Activated CD4-positive, alpha-beta T cell treated with anti-CD3 and anti-CD28 coated beads, Interleukin-2, amount 50 U/mL, for 48 hours (primary cell): ENCODE measurements at places on chromosomes 3 and 15.

DNA sequence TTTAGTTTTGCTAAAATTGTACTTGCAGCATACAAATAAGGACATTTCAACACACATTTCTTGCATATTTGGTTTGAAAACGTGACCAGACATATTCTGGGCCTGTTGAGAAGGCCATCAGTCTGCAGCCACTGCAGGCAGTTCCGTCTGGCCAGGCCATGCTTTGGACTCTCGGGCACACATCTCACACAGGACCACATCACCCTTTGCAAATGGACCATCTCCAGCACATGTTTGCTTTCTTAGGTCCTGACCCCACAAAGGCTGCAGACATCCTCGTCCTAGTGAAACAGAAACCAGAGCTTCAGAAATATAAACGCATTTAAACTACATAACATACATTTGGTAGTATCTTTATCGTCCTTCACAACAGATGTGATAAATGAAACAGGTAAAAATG lies 24.1 kb downstream of the GABRA5 start:
- DNase-seq = no peak

DNA sequence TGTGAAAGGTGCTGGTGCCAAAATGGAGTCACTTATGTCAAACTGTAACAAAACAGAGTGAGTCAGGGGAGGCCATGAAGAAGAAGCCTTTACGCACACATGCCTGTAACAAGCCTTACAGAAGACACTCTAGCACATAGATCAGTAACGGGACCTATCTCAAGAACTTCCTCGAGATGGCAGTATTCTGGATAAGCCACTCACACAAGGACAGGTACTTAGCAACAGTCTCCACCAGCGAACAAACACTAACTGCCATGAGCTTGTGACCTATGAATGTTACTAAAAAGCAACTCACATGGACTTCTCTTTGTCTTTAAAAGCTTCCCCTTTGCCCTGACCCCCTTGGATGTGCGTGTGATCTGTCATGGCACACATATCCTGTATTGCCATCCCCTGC lies 235.1 kb downstream of the CD47 start:
- DNase-seq = no peak

DNA sequence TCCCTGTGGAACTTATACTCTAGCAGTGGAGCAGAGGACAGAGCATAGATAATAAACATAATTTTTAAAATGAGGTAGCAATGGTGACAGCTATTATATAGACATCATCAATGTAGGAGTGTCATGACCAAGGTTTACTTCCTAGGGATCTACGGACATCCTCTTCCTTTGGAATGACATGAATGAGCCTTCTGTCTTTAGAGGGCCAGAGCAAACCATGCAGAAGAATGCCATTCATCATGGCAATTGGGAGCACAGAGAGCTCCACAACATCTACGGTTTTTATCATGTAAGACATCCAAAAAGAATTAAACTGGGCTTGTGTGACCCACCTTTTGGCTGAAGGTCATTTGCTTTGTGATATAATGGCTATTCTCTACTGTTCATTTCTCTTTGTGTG lies 30.1 kb upstream of the CAPN3 start:
- DNase-seq = no peak

DNA sequence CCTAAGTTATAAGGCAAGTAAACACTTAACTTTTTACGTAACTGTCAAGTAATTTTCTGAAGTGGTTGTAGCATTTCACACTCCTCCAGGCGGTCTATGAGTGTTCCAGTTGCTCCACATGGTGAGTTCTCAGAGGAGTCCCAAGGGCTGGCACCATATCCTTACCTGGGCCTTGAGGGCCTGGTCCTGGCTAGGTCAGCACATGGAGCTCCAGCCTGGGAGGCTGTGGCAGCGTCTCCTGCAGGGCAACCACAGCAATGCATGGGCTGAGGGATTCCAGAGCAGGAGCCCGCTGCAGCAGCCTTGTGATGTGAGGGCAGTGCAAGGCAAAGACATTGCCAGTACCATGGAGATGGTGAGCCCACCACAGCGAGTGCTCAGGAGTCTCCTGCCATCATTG lies 32.2 kb upstream of the LYZL4 start:
- DNase-seq = no peak

DNA sequence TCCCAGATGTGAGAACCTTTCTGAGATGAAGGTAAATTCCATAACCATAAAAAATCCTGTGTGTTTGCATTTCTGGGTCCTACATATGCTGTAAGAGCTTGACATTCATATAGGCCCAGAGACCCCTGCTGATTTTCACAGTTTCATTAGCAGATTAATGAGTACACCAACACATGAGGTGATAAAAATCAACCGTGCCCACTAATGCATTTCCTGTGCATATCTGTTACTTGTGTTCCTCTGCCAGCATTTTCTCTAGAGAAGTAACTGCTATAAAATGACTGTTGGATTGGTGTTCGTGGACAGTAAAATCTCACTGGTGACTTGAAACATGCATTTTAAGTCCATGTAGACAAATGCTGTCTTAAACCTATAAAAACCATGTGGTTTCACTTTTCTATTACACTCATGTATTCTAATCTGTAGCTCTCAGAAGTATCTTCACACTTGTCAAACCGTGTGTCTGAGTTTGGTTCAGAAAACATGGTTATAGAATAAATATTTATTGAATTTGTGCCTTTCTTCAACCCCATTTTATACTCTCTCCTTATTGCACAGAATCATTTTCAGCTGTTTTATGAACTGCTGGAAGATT lies 14.6 kb downstream of the MAP2K5 start:
- no peak for DNase-seq

- no peak for DNase-seq
Measured at GRCh38 chr3:22634433-22634832, 568.7 kb upstream of the UBE2E2 start.

DNA sequence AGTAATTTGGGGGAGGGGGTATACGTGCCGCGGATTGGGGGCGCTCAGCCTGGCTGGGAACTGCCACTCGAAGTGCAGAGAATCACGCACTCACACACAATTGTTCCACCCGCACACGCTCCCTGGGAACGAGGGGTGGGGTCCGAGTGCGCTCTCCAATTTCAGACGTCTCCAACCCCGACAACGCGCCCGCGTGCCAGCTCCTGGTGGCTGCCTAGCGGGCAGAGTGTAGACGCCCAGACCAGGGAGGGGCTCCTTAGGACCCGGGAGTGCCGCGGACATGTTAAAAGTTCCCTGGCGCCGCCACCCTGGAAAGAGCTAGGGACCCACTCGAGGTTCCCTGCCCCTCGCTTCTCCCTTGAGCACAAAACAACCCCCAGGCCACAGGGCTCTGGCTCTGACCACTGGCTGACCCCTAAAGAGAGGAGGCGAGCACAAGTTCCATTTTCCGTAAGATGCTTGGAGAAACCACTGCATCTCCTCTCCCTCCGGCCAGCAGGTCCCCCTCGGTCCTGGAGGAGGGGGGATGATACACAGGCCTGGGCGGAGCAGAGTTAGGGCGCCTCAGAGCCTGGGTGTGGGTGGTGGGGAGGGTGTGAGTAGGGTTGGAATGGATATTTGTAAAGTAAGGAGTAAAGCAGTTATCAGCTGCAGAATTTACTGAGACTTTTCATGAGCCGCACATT lies 894 bp upstream of the ANKRD63 start:
- DNase-seq = no peak

- DNase-seq = no peak
Measured at GRCh38 chr15:45631776-45632175, 3.1 kb upstream of the SQOR start.

DNA sequence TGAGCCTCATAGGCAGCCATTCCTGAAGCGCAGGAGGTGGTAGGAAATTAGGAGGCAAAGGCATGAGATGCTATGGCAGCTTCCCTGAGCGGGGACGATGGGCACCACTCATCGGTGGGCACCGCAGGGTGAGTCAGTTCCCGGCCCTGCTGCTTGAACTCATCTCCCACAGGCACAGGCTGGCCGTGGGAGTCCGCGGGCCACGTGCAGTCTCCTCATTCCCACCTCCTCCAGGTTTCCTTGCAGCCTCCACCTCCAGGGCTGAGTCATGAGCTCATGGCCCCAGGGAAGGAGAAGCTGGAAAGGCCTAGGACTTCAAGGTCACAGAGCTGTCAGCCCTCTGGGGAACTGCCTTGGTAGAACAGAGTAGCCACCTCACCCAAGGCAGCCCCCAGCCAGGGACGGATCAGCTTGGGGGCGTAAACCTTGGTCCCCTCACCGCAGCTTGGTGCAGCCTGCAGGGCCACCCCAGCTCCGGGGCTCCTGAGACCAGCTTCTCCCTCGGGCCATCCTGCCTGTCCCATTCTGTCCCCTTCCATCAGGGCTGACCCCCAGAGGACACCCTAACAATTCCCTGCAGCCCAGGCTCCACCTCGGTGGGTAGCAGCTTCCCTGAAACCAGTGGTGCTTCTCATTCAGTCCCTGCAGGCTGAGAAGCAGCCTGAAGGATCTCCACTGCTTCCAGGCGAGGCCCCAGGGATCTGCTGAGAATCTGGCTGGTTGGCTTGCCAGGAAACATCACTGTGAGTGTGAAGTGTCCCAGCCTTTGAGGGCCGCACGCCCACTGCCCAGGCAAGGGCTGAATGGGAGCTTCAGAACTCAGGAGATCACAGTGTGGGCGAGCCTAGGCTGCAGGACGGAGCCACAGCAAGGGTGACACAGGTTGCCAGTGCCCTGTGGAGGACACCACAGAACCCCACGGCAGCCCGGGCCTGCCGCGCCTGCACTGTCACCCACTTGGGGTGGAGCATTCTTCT lies 150.7 kb upstream of the MEF2A start:
- DNase-seq = no peak

DNA sequence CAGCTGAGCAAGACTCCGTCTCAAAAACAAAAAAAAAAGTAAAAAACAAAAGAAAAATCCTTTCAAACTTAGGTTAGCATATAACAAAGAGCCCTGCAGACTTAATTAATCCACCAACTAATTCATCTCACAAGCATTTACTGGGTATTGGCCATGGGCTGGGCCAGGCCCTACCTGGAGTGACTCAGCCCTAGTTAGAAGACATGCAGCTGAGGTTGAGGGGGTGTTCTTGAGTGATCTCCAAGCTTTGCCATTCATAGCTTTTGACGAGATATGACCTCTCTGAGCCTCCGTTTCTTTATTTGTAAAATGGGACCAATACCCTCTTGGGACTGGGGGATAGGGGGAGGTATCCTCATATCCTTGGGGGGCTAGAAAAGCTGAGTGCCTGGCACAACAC lies 7.8 kb downstream of the FBXL22 start:
- DNase-seq = no peak

DNA sequence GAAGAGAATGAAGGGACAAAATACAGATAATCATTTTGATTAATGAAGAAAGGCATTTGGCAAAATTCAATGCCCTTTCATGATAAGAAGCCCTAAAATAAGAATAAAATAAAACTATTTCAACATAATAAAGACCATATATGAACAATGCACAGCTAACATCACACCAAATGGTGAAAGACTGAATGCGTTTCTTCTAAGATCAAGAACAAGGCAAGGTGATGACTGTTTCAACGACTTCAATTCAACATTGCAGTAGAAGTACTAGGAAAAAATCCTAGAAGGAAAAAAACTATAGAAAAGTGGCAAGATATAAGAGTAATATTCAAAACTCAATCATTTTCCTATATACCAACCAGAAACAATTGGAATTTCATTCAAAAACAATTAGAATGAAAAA lies 280.1 kb upstream of the GRM7 start:
- no peak for DNase-seq

DNA sequence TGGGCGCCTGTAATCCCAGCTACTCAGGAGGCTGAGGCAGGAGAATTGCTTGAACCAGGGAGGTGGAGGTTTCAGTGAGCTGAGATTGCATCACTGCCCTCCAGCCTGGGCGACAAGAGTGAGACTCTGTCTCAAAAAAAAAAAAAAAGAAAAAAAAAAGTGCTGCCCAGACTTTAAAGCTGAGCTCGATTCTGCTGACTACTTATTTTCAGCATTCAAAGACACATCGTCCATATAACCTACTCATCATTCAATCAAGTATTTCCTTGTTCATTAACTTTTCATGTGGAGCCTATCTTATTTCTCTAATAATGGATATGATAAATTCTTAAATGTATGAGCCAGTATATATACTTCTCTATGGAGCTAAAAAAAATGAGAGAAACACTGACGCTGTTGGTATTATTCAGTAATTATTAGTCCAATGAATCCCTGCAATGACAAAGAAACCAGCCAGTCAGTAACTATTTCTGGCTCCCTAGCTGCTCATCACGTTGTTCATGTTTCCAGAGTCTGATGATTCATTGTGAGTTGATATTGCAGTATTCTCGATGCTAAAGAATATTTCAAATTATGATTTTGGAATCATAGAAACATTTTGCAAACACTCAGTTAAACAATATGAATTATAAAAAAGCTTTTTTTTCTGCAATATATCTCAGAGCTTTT lies 111.9 kb downstream of the RAP2B start:
- DNase-seq = no peak

DNA sequence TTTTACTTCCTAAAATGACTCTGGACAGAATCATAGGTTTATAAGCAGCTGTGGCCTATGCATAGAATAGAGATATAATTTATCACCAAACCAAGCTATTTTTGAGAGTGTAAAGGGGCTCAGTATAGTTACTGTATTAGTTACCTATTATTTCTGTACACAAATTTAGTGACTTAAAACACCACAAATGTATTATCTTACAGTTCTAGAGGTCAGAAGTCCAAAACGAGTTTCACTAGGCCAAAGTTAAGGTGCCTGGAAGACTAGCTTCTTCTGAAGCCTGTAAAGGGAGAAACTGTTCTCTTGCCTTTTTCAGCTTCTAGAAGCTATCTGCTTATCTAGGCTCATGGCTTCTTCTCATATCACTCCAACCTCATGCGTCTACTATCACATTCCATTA lies 30.1 kb downstream of the CCDC54 start:
- no peak for DNase-seq

DNA sequence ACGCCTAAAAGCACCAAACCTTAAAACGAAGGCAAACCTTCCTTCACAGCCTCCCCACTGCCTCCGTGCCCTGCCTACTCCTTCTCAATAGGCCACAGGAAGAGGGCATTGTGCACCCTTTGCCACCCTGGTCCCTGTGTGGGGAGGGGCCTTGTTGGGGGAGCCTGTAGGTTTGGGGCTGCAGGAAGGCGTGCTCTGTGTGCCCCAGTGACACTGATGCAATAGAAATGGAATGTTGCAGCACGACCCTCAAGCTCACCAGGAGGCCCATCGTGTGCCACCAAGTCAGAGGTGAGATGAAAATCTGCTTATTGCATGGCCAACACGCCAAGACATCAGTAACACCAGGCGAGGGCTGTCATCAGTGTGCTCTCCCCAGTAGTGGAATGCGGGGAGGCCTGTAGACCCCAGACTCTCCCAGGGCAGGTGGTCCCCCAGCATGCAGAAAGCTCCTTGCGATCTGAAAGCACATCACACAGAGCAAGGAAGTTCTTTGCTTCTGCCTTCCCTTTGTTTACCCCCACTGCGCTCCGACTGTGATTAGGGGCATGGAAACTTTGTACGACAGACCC lies 86.2 kb downstream of the ASB7 start:
- no peak for DNase-seq

DNA sequence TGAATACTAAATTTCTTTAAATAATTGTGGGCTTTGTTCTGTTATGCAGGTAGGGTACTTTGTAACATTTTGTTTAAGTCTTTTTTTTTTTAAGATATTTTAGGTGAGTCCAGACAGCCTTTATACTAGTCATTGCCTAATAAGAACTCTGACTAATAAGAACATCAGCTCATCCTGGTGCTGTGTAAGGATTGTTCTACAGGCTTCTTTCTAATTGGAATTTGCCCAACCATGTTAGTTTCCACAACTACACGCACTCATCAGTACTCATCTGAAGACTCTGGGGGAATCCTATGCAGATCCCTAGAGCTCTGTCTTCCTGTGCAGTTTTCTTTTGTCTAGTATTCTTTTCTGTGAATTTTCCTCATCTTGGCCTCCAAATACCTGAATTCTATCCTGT lies 741.8 kb downstream of the IGSF11 start:
- no peak for DNase-seq
